ENCODE measurements at places on chromosomes 11 and 22. TPM values are rescaled to one million over a fixed set of nuclear protein-coding genes. Genes with fewer than 3 reads are reported as not detected.

Gene MMP8
- 0.17 TPM for total RNA-seq

Gene NCF4
- 14.3 TPM for total RNA-seq

Gene UBE4A
- total RNA-seq = 24.7 TPM

Gene TMEM191B
- total RNA-seq = not detected

Gene PEX16
- total RNA-seq = 26.1 TPM

Gene BIK
- total RNA-seq = not detected

Gene POU2F3
- not detected for total RNA-seq

Gene OR52E8
- total RNA-seq = not detected

Gene NNMT
- total RNA-seq = 2,438 TPM

Gene OR4S2
- not detected for total RNA-seq

Gene SRRD
- 18.6 TPM for total RNA-seq

Gene PATE2
- not detected for total RNA-seq

Gene TRIM49
- total RNA-seq = not detected

Gene TRIM48
- not detected for total RNA-seq

Gene ZNF70
- total RNA-seq = 1.9 TPM

Gene MRTFA
- 22.0 TPM for total RNA-seq

All from liver (tissue), 10 donors.